Stimulated activated CD4-positive, alpha-beta T cell treated with anti-CD3 and anti-CD28 coated beads, Interleukin-12 subunit alpha, Interleukin-12 subunit beta, amount 100 ng/mL, for 4 hours (primary cell): ENCODE measurements at places on chromosomes 11 and 22.

DNA sequence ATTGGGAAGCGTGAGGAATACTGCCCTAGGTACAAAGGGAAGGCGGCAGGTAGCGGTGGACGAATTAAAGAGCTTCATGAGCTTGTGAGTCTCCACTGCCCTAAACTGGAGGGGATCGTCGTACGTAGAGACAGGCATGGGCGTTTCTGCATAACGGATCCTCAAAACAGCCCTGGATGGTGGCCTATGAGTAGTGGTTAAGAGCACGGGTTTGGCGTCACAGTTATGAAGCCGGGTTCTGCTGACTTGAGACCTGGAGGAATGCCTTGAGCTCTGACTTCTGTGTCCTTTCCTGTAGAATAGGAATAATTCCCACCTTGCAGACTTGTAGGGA is 335 bp downstream of the TMEM138 start:
- DNase-seq = peak; percentile 8

DNA sequence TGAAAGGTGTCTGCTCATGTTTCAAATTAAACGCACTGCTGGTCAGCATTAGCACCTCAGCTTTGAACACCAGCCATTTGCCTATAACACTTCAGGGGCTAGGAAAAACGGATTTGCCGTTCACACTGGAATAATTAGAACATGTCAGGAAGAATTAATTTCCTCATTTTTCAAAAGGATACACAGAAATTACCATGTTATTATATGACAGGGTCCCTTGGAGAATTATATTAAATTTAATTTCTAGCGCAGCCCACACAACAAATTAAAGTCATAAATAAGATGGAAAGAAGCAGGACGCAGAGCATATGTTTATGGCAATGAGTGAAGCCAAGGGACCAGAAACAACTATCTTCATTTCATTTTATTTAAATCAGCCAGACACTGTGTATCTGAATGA is 83.8 kb upstream of the SOX6 start:
- no peak for DNase-seq

DNA sequence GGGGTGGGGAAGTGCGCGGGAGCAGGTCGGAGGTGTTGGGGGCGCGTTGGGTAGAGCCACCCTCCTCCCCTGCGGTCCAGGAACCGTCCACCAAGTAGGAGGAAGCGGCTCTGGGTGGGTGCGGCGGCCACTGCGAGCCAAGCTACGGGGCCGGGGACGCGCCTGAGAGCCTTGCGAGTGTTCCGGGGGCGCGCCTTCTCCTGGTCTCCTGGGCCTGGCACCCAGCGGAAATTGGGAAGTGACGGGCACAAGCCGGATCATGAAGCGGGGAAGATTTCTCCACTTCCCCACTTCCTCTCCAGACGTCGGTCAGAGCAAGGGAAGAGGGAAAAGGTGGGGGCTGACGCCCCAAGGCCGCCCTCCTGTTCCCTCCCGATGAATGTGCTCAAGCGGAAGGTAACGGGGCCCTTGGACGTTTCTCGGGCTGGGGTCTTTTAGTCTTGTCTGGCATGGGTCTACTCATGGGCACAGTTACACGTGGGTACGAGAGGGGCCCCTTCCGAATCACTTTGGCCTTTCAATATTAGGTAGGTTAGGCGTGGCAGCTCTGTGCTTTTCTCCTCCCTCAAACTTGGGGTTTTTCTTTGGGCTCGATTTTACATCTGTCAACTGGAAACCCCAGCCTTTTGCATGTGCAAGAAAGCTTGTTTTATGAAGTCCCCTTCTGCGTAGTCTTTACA is 865 bp downstream of the RBM14 start:
- DNase-seq = no peak

DNA sequence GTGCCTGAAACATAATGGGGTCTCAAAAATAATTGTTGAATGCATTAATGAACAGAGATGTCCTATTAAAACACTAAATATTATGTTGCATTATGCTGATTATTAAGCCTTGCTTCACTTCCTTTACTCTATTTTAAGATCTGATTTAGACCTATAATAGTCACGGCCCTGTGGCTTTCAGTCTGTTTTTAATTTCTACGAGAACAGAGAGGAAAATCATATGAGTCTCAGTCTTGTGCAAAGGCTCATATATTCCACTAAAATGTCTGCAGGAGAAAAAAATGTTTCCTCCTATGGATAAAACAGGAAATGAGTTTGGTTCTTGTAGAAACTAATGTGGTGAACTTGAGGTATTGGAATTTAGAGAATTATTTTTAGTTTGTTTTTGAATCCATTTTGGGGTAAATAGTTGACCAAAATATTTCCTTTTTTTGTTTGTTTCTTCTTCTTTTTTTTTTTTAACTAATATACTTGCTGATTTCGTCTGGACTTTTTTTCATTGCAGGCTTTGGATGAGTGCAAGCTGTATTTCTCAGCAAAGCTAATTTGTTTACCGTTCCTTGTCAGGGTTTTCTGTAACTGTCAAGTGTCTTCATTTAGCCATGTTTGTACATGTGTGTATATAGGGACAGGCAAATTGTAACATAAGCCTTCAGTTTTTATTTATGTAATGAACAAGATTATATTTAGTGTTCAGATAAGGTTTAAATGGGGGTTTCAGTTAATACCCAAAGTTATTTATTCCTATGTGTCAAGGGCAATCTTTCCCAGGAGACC is 139.1 kb upstream of the DDI1 start:
- DNase-seq = no peak

DNA sequence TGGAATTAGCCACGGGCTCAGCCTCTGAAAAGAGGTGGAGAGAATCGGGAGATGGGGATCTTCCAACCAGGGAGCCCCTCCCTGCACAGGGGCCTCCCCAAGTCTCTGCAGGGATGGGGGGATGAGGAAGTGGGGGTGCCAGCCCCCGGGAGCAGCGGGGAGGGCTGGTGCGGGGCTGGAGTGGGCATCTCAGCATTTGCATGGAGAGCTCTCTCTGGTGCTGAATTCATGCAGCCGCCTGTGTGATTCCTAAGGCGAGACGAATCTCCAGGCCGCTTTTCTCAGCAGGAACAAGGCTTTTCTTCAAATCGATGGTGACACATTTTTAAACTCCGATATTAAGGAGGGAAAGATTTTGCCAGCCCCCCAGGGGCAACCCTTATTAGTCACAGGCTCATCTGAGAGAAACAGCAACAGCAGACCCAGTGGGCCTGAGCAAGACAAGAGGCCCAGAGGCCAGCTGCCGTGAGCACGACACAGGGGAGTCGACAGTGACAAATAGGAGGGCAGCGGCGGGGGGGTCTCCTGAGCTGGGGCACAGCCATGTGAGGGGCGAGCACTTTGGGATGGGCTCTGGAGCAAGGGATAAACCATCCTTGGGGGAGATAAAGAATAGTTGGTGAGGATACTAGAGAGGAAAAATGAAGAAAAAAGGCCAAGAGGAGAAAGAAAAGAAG is 29.0 kb downstream of the MACROD1 start:
- DNase-seq = no peak
